ENCODE measurements at places on chromosomes 12 and 14. TPM values are rescaled to one million over a fixed set of nuclear protein-coding genes. Genes with fewer than 3 reads are reported as not detected.

- DNase-seq: no peak
These were observed 198.1 kb downstream of the SLC38A4 start for GRCh38 chr12:46627686-46628085.

- no peak for DNase-seq
These were observed 526.1 kb downstream of the CCER1 start for GRCh38 chr12:90428881-90429280.

The COPZ1 gene
- 31.2 TPM for total RNA-seq

DNA sequence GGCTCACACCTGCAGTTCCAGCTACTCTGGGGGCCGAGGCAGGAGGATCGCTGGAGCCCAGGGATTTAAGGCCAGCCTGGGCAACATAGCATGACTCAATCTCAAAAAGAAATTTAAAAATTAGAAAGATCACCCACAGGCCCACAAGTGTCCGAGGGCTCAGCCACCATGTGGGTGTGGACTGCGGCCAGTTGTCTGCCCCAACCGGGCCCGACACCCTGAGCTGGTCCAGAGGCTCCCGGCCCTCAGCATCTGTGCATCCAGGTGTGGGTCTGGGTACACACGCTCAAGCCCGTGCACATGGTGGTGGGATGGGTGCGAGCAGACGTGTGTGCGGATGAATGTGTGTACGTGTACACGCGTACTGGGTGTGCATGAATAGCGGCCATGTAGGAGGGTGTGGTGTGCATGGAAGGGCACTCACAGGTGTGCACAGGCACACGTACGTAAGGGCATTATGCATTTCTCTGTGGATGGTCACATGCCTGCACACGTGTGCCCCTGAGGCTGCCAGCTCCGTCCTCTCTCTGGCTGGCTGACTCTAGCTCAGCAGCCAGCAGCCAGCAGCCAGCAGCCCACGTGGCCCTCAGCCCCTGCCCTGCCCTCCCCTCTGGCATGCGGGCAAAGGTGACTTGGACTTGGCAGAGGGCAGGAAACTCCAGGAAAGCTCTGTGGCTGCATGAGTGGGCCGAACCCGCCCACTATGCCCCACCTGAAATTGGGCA is 23.3 kb upstream of the NUDT14 start:
- DNase-seq: no peak

DNA sequence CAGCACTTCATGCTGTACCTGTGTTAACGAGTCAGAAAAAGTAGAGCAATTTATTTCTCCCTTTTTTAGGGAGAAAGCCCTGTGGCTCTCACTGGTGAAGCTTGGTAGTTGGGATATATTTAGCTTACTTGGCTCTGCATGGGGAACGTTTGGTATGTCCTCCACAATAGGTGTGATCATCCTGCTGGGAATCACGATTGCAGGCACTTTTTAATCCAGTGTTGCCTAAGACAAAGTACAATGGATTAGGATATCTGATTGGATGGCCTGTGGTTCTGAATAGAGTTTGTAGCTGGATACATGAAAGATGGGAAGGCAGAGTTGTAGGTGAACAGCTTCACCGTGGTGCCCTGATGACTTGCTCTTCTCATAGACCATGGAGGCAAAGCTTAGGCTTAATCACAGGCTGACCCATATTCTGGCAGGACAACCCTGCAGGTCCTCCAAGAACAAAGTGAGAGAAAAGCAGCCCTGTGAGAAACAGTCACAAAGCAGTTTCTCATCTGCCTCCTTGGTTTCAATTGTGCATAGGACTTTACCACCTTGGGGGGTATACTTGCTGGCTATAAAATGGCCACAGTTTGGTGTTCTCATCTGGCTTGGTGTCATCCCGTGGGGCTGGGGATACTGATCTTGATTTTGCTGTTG is 7.5 kb downstream of the RESF1 start:
- DNase-seq: no peak

DNA sequence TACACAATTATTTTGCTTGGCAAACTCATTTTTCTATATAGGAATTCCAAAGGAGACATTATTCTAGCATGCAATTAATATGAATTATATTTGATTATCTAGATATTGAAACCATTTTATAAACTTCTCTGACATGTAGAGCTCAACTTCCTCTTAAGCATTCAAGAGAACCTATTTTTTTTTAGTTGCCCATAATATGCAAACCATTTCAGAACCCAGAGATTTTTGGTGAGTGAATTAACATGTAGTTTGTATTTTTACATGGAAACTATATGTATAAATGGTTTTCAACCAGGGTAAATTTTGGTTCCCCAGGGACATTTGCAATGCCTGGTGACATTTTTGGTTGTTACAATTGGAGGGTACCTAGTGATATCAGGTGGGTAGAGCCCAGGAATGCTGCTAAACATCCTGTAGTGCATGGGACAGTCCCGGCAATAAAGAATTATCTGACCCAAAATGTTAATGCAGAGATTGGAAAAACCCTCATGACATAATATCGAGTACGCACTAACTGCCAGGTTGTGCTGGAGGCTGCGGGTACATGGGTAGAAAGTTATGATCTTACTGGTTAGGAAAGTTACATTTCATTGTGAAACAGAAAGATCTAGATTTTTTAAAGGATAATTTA is 338.9 kb upstream of the GARIN2 start:
- no peak for DNase-seq

DNA sequence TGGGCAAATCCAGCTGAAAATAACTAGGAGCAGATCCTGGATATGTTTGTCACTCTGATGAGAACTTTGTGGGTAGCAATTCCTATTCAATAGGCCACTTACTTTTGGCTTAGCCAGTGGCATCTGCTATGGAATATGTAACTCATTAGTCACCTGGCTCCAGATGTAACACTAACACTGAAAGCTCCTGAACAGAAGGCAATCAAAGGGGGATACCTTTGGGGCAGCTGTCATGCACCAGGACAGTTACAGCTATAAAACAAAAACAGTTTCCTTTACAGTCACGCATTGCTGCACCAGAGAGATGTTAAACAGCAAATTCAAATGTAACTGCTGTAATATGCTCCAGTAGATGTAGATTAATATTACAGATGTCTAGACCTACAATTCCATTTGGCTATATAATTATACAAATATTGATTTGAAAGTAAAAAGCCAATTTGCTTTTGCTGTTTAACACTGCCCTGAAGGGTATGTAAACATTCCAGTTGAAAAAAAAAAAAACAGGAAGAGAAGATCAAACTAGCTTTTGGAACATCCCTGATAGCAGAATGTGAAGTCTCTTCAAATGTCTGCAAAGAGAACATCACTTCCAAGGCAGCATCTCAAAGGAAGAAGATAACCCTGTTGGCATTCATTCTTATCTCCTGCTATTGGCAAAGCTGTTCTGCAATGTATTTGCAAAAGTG is 18.4 kb downstream of the RACGAP1 start:
- no peak for DNase-seq

- no peak for DNase-seq
These were observed 198.2 kb upstream of the PLEKHG7 start for GRCh38 chr12:92504594-92504981.

The KLRD1 gene
- total RNA-seq: 1.0 TPM

The BDKRB2 gene
- total RNA-seq: not detected

GRCh38 chr12:26135571-26135970 is 10.7 kb upstream of the BHLHE41 start:
- no peak for DNase-seq

- DNase-seq: peak; percentile 28
These were observed 704 bp downstream of the ATP2B1 start for GRCh38 chr12:89707703-89708564.

- DNase-seq: no peak
These were observed 48.8 kb upstream of the SLC38A4 start for GRCh38 chr12:46874642-46875041.

GRCh38 chr12:97222391-97222790 is 240.2 kb upstream of the RMST start:
- DNase-seq: no peak

The OTOGL gene
- not detected for total RNA-seq

The SPIC gene
- not detected for total RNA-seq

GRCh38 chr14:62943202-62943601 is 102.1 kb downstream of the KCNH5 start:
- no peak for DNase-seq

DNA sequence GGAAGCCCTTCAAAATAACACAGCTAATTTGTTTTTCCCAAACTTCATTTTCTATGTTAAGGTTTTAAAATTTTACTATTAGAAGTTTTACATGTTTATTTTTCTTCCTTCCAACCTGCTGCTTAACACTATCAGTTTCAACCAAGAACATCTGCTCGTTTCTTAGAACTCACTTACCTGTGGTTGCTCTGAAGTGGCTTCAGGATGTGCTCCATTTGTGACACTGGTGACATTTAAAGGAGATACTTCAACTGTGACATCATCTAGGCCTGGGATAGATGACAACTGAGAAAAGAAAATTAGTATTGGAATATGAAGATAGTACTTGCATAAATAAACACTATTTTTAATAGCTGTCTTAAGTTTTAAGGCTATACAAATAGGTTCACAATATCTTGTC is 17.9 kb downstream of the WASHC3 start:
- no peak for DNase-seq

Data from CD4-positive, alpha-beta T cell (primary cell).